ENCODE measurements at places on chromosomes 1 and 21. TPM values are rescaled to one million over a fixed set of nuclear protein-coding genes. Genes with fewer than 3 reads are reported as not detected.

DNA sequence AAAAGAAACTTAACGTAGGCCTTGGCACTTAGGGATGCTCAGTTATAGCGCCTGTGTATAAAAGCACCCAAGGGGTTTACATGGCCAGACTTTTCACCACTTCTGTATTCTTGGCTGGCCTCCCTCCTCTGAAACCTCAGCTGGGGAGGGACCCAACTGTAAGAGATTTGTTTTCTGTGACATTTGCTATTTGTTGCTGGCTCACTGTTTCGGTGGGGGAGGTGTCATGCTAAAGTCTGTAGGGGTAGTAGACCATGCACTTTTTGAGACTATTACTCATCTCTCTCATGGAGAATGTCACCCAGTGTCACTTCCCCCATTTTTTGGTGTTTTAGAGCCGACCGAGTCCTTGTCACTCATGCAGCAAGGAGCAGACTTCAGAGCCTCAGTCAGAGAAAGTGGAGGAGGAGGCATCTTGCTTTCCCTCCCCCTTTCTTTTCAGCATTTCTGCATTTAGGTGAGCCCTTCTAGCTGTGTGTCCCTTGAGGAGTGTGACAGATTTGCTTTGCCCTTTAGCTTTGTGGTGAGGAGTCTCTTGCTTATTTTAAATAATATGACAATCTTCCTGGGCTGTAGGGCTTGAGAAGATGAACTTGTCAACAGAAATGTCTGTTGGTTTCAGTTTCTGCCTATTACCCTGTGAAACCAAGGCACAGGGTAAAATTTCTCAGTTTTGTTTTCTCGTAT, 160.1 kb downstream of the FASLG start:
- no peak overlapping the region for H3K4me3 ChIP-seq
- H3K27me3 ChIP-seq = no peaks in the 10 kb centered on the region
- no peaks in the 10 kb centered on the region for H3K36me3 ChIP-seq
- no peaks in the 10 kb centered on the region for H3K4me1 ChIP-seq

SPRR1B gene
- not detected for total RNA-seq

DNA sequence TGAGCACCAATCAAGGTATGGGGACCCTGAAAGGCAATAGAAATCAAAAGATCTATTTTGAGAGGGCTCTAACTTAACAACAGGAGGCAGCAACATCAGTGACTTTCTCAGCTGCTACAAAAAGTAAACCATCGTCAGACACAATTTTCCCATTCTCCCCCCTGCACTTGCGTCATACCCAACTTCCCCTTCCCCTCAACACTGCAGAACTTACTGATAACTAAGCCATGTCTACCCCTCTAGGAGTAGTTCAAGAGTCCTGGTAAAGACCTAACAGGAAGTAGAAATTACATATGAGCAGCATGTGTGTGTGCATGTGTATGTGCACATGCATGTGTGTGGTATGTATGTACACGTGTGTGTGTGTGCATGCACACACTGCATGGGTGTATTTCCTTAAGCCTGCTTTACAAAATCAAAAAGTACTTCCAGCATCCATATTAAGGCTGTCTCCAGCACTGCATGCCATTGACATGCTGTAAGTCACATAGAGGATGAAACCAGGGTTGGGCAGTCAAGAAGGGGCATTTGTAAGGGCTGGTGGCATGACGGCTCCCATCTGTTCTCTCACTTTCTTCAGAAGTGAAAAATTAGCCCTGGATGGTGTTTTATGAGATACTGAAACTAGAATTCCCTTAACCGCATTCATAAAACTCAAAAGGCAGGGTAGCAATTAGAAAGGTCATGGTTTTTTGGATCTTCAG, 460.1 kb upstream of the RUNX1 start:
- H3K27ac ChIP-seq = no peak overlapping the region
- no peak for DNase-seq
- no peaks in the 10 kb centered on the region for H3K36me3 ChIP-seq
- no peaks in the 10 kb centered on the region for H3K27me3 ChIP-seq

DNA sequence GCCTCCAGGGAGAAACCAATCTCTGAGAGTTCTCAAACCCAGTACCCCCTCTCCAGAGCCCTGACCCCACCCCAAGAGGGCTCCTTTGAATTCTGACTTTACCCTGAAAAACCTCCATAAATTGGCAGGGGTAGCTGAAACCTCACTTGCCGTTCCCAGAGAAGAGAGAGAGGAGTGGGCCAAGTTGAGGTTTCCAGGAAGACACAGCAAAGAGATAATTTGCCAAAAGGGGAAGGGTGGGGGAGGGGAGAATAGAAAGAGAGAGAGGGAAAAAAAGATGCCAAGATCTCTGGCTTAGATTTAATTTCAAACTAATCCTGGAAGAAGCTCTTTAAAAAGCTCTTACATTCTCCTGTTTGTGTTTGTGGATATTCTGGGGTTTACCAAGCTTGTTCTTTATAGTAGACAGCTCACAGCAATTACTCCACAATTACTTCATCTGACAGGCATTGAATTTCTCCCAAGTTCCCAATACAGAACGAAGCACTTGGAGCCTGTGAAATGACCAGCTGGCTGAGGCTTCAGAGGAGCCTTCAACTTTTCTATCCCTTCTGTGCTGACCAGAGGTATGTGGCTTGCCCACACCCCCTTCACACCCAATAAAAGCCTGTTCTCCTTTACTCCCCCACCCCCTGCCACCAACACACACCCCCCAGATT, 1.1 kb upstream of the GRHL3 start:
- no peak for DNase-seq
- no peaks in the 10 kb centered on the region for H3K27me3 ChIP-seq
- H3K27ac ChIP-seq = no peak overlapping the region
- no peaks in the 10 kb centered on the region for H3K36me3 ChIP-seq
- peaks cover 5% of the 10 kb centered on the region for H3K4me1 ChIP-seq

GJB5 gene
- not detected for total RNA-seq

DNA sequence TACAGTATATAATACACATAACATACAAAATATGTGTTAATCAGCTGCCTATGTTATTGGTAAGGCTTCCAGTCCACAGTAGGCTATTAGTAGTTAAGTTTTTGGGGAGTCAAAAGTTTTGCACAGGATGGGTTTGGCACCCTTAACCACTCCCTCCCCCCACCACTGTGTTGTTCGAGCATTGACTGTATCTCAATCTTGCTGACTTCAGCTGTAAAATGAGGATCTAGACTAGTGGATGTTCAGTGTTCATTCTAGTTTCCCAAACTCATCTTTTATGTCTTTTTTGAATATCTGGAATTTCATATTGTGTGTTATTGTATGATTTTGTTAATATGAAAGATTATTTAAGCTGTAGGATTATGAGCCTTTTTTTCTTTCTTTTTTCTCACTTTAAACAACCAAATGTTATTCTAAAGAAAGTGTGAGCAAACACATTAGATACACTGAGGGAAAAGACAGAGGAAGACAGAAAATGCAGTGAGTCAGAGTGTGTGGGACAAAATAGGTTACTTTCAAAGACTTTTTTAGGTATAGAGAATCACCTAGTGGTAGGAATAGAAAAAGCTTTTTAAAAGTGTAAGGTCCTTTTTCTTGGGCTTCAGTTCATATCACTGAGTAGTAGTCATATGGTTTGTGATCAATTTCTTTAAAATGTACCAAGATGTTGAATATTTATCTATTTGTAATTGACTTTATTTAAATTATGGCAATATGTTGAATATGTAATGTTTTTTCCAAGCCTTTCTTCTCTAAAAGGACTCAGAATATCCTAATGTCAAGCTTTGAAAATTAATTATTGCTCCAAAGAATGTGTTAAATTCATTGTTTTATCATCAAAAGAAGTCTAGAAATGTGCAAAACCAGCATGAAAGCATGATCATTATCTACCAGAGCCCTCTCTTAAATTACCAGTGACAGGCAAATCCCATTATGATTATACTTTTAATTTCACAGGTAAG, 17.9 kb upstream of the CENPF start:
- no peak overlapping the region for H3K27ac ChIP-seq
- no peaks in the 10 kb centered on the region for H3K27me3 ChIP-seq
- no peak for DNase-seq
- no peak overlapping the region for H3K4me3 ChIP-seq
- H3K36me3 ChIP-seq = no peaks in the 10 kb centered on the region
- H3K4me1 ChIP-seq = no peaks in the 10 kb centered on the region

DNA sequence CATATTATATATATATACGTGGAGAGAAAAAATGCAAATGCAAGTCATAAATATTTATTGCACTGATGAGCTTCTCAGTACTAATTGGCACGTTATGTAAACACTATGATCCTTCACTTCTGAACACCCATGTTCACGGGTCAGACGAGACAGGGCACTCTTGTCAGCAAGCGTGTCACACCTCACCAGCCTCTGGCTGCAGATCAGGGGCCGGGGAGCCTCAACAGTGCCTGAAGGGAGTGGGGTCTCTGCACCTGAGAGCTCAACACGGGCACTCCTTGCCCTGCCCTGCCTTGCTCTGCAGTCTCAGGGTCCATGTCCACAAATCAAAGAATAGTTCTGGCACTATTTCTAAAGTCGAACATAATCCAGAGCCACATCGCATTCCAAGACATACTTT, 409 bp upstream of the HIVEP3 start:
- no peak overlapping the region for H3K27ac ChIP-seq
- peaks cover 2% of the 10 kb centered on the region for H3K4me1 ChIP-seq
- no peak for DNase-seq
- H3K27me3 ChIP-seq = no peaks in the 10 kb centered on the region
- no peaks in the 10 kb centered on the region for H3K36me3 ChIP-seq

GRCh38 chr1:1318131-1318652, 6.3 kb downstream of the INTS11 start:
- H3K4me1 ChIP-seq = peaks cover 6% of the 10 kb centered on the region
- no peaks in the 10 kb centered on the region for H3K27me3 ChIP-seq
- DNase-seq = peak; percentile 91
- no peak overlapping the region for H3K4me3 ChIP-seq

TMEM81 gene
- 3.9 TPM for total RNA-seq

GRCh38 chr1:2352897-2353550, 38.3 kb downstream of the MORN1 start:
- H3K27me3 ChIP-seq = no peaks in the 10 kb centered on the region
- no peak for DNase-seq
- H3K36me3 ChIP-seq = no peaks in the 10 kb centered on the region
- H3K4me3 ChIP-seq = no peak overlapping the region
- H3K4me1 ChIP-seq = no peaks in the 10 kb centered on the region
- no peak overlapping the region for H3K27ac ChIP-seq

SMPDL3B gene
- not detected for total RNA-seq

DNA sequence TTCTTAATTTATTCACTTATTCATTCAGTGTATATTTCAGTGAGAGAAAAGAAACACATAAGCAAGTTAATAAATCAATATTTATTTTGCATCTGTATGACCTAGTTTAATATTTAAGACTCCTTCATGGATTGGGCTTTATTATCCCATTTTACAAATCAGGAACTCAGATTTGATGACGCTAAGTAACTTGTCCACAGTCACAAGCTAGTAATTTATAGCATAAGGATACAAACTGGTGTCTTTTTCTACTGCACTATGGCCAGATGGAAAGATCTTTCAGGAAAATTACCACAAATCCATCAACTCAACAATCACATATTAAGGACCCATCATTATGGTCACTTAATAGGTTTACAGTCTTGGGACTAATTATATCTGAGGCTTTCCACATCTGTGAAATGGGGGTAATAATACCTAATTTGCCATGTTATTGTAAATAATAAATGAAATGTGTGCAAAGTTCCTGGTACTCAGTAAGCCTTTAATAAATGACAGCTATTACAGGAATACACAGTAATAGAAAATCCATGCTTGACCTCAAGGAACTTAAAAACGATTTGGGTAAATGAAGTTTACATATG, 13.3 kb downstream of the CDKN2C start:
- H3K27me3 ChIP-seq = no peaks in the 10 kb centered on the region
- H3K36me3 ChIP-seq = no peaks in the 10 kb centered on the region
- peaks cover 2% of the 10 kb centered on the region for H3K4me1 ChIP-seq

DNA sequence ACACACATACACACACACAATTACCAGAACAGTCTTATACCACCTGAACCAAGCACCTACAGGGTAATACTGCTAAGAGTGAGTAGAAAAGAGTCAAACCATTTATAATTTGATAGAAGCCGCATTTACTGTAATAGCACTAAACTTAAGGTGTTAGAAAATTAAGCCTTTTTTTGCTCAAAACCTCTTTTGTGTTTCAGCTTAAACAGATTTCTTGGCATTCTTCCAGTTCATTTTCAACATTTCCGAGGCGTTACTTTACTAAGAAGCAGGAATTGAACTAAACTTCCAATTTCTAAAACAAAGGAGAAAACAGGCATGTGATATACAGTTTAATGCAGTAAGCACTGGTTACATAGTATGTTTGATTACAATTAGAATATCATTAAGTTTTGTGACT, 387.2 kb downstream of the NCAM2 start:
- no peak overlapping the region for H3K27ac ChIP-seq
- H3K36me3 ChIP-seq = no peaks in the 10 kb centered on the region
- H3K4me3 ChIP-seq = no peak overlapping the region
- no peaks in the 10 kb centered on the region for H3K4me1 ChIP-seq
- DNase-seq = no peak
- H3K27me3 ChIP-seq = no peaks in the 10 kb centered on the region

GRCh38 chr1:174044418-174045222, 22.5 kb upstream of the RC3H1 start:
- no peak overlapping the region for H3K27ac ChIP-seq
- no peaks in the 10 kb centered on the region for H3K27me3 ChIP-seq
- H3K36me3 ChIP-seq = no peaks in the 10 kb centered on the region
- no peak for DNase-seq

- no peak overlapping the region for H3K27ac ChIP-seq
- H3K4me3 ChIP-seq = no peak overlapping the region
- DNase-seq = no peak
- no peaks in the 10 kb centered on the region for H3K4me1 ChIP-seq
These were observed 59.7 kb upstream of the CD34 start for GRCh38 chr1:207970329-207971233.

- no peaks in the 10 kb centered on the region for H3K27me3 ChIP-seq
- H3K36me3 ChIP-seq = no peaks in the 10 kb centered on the region
- peaks cover 1% of the 10 kb centered on the region for H3K4me1 ChIP-seq
- H3K4me3 ChIP-seq = no peak overlapping the region
These were observed 77.6 kb downstream of the CLIC4 start for GRCh38 chr1:24822887-24823286.
